Aorta (tissue), 5 donors: ENCODE measurements at places on chromosomes 11 and 22.

GRCh38 chr22:20885557-20886323, 26.9 kb downstream of the SNAP29 start:
- DNase-seq: peak; percentile 93

GRCh38 chr11:61149624-61150615, 11.3 kb downstream of the VPS37C start:
- peak; percentile 70 for DNase-seq

- peak; percentile 73 for DNase-seq
Measured at GRCh38 chr22:32764330-32765131, 37.0 kb upstream of the TIMP3 start.

- peak; percentile 100 for DNase-seq
Measured at GRCh38 chr11:62621567-62622470, at the start of gene B3GAT3. TSS of gene B3GAT3 (minus strand) at chr11:62621986. CDS start at chr11:62621947, 39 bp downstream.

DNA sequence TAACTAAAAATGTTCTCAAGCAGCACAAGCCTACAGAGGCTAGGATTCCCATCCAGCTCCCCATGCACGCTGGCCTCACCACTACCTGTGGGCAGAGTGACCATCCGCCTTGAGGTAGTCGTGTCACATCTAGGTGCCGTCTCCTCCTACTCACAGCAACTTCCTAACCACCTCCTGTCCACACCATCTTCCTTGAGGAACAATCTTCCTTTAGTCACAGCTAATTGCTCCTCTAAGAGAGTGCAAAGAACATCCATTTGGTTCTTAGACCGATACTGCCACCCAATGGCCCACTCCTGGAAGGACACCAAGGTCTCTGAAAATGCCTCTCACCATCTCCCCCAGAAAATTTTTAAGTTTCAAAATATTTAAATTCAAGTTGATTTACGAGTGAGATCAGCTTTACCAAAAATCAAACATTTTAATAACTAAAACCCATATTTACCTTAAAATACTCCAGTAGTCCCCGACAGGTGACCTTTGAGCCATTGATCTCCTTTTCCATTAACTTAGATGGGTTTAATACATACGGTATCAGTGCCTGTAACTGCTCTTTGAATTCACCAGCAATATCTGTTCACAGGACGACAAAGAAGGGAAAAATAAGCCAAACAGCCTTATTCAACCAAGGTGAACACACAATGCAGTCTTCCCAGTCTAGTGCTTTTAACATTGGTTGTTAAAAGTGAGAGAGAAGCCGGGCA, 21.7 kb upstream of the PLAAT3 start:
- DNase-seq: peak; percentile 59

GRCh38 chr11:34915136-34916014, 804 bp downstream of the APIP start:
- DNase-seq: no peak

DNA sequence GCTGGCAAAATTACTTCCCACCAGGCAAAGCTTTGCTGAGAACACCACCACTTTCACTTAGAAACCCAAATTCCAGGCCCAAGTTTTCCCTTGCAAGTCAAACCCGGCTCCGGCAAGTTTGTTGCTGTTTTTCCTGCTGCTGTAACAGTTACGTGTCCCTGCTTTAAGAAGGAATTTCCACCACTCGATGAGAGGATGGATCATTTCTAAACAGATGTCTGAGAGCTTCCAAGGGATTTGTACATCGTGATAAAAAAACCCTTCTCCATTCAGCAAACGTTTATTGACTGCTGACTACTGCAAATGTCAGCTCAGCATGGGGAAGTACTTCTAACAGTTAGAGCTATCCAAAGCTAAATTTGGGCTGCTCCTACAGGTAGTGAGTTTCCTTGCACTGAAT, 19.7 kb downstream of the P2RX3 start:
- no peak for DNase-seq

GRCh38 chr11:117144477-117145392, 648 bp downstream of the PAFAH1B2 start:
- peak; percentile 79 for DNase-seq

GRCh38 chr11:3995949-3996554, 98.5 kb upstream of the RRM1 start:
- DNase-seq: no peak

GRCh38 chr22:20224256-20224626, 43.9 kb downstream of the RTN4R start:
- DNase-seq: no peak

GRCh38 chr22:45223304-45224117, 17.2 kb downstream of the KIAA0930 start:
- peak; percentile 42 for DNase-seq

DNA sequence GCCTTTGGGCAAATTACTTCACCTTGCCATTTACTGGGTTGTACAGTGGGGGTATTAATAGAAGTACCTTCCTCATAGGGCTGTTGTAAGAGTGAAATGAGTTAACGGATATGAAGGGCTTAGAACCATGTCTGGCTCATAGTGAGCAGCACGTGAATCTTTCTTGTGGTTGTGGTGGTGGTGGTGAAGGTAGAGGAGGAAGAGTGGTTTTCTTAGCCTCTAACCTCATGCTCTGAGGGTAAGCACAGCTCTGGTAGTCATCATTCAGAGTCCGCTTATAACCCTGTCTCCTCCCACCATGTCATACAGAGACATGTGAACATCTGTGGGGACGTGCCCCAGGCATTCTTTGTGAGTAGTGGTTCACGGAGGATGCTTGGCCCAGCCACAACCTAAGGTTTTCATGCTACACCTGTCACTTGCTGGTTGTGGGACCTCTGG, 43.6 kb downstream of the TEAD1 start:
- no peak for DNase-seq

DNA sequence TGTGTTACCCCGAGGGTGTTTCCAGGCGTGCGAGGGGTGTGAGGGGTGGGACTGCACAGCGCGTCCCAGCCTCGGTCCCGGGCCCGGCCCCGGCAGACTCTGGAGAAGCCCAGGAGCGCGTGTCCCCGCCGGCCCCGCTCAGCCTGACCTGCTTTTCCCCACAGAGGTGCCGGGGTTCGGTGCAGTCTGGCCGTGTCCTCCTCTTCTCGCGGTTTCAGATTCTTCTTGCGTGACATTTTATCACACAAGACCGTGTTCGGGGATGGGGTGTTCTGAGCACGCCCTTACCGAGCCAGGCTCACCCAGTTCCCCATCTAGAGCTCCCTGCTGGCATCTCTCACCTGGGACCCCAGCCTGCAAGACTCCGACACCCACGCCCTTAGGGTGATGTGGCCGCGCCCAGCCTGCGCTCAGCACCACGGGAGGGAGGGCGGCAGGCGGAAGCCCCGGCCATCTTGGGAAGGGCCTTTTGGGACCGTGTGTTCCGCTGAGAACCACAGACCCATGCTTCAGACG, 775.6 kb downstream of the BRD1 start:
- no peak for DNase-seq

DNA sequence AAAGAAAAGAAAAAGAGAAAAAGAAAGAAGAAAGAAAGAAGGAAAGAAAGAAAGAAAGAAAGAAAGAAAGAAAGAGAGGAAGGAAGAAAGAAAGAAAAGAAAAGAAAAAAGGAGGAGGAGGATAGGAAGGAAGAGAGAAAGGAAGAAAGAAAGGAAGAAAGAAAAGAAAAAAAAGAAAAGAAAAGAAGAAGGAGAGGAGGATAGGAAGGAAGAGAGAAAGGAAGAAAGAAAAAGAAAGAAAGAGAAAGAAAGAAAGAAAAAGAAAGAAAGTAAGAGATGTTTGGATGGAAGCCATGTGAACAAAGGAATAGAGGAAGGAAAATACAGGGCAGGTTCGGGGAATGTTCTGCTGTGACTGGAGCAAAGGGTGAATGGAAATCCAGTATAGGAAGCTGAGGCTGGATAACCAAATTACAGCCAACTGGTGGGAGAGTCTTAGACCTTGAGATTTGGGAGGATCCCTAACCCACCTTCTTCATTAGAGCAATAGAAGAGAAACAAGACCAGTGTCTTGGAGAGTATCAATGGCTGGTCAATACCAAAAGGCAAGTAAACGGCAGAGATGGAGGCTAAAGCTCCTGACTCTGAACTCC, 94.9 kb downstream of the RASSF10 start:
- DNase-seq: no peak

GRCh38 chr11:68313574-68314202, 1.3 kb downstream of the LRP5 start:
- DNase-seq: no peak

DNA sequence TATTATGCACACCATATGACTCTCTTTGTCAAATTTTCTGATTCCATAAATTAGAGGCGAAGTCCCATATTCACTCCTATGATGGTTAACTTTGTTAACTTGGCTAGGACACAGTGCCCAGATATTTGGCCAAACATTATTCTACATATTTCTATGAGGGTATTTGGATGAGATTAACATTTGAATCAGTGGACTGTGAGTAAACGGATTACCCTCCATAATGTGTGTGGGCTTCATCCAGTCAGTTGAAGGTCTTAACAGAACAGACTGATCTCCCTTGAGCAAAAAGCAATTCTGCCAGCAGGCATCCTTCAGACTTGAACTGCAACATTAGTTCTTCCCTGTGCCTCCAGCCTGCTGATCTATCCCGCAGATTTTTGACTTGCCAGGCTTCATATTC, 69.9 kb downstream of the FZD4 start:
- DNase-seq: no peak

DNA sequence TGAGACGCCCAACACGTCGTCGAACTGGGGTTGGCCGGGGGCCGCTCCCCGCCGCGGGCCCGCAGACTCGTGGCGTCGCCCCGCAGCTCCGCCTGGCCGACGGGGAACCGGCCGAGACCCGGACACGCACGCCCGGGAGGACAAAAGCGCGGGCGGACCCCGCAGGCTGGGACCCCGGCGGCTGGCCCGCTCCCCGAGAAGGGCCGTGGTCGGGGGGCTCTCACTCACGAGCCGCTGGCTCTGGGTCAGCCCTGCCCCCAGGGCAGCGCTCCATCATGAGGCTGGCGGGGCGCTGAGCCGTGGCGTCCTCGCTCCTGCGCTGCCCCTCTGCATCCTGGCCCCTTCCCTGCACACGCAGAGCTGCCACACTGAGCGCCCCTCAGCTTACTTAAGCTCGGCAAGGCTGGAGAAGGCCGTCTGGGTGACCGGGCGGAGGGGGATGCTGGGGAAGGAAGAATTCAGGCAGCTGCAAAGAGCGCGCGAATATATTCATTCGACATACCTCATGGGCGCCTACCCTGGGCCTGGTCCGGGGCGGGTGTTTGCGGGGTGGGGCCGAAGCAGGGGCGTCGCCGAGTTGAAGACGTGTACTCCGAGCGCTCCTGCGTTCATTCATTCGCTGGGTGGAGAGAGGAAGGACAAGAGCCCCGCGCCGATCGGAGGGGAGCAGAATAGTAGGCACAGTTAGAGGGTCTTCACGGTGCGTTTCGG, 579 bp upstream of the CYB5R2 start:
- no peak for DNase-seq

DNA sequence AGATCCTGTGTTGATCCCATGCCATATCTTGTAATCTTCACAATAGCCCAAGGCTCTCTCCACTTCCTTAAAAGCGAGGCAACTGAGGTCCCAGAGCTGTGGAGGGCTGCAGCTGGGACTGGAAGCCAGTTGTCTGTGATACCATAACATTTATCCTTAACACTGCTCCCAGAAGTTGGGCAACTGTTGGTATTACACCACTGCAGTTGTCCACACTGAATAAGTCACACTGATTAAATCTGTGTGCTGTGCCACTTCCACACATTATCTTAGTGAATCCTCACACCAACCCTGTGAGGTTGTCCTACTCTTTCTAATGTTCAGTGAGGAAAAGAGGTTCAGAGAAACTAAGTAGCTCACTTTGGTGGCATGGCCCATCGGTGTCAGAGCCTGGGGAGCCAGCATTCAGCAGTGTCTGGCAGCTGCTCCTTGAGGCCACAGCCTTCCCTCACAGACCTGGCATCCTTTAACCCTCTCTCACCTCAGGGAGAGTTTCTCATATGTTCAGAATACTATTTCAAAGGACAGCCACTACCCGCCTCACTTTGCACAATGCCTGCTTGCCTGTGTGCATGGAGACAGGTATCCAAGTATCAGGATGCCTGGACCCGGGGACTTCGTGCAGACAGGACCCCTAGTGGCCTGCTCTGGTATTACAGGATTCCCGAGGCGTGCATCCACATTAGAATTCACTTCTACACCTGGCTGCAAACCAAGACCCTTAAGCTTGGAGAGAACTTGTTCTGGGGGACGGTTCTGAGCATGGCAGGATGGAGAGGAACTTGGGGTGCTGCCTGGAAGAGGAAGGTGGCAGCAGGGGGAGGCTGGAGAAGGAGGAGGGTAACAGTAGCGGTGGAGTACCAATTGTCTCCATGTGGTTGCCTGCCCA, 221.9 kb upstream of the TBCEL start:
- no peak for DNase-seq

- no peak for DNase-seq
Measured at GRCh38 chr11:23725752-23726151, 771.1 kb upstream of the LUZP2 start.

GRCh38 chr11:27205779-27206570, 157.0 kb downstream of the CCDC34 start:
- no peak for DNase-seq

DNA sequence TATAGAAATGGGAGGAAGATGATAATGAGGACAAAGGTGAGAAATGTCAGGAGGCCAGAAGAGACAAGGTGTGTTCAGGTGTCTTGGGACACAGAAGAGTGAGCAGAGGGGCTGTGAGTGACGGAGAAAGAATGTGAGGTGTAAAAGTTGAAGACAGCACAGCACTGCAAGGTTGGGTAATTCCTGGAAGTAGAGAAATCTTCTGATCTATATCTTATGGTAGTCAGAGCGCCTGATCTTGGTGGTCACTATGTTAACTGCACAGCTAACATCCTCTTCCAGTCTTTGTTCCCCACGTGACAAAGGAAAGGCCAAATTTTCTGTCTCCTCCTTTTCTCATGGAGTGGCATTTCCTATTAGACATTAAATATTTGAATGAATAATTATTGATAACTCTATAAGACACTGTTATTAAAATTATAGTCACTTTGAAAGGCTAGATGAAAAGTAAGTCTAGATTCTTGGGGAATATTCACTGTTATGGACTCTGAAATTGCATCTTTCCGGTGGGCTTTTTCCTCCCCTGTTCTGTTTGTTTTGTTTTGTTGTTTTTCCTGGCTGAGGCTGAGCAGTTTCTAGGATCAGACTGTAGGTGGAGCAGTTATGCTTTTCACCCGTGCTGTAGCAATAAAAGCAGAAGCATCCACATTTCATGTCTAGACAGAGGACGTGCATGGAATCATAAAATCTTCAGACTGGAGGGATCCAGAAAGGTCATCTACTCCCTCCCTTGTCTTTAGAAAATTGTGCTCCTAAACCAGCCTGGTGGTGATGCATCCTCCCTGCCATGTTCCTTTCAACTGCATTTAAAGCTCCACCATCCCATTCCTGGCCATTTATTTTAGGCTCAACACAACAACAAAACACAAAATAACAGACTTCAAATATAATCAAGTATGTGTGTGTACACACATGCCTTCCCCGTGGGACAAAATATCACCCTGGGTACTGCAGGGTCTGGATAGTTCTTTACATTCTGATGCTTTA, 26.6 kb downstream of the SC5D start:
- DNase-seq: no peak

DNA sequence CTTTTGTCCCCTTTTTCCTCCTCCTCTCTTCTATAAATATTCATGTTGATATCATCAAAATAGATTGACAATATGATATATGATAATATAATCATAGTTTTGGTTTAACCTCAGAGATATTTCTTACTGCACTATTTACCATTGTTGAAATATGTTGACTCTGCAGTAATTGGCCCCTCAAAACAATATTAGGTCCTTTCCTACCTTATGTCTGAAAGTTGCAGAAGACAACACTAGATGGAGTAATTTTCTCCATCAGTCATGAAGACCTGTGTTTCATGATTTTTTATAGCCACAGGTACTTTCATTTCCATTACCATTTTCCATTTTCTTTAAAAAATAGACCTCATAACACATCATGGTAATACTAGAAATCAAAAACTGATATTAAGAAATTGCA, 284.4 kb downstream of the LUZP2 start:
- no peak for DNase-seq
